ENCODE measurements at places on chromosomes 2 and 18.

- no peak for DNase-seq
Measured at GRCh38 chr2:170824526-170825015, 7.9 kb downstream of the GAD1 start.

DNA sequence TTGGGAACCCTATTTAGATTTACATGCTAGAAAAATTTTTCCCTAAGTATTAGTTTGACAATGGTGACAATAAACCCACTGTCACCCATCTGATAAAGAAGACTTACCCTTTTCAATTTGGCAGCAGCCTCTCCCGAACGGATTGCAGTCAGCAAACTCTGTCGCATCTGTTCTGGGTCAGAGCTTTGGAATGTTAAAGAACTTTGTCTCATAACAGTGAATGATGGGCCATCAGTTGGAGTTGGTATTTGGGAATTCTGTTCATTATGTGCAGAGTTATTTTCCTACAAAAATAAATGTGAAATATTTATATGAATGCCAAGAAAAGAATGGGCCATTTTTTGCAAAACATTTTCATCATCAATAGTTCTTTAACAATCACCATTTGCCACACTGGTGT, 70.8 kb upstream of the GRB14 start:
- DNase-seq, result no peak

DNA sequence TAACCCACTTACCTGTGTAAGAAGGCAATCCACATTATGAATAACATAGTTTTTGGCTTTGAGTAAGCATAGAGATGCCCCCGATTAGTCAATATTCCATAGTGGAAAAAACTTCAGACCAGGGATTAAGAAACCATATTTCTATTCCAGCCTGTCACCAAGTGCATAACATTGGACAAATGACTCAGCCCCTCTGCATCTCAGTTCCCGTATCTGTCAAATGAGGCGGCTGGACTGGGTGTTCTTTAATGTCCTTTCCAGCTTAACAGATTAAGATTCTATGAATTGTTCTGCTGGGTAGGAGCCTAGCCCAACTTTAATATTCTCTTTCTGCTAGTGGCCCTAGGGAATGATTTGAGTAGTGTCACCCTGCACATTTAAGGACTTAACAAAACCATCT, 11.8 kb upstream of the FTCDNL1 start:
- DNase-seq, result no peak

DNA sequence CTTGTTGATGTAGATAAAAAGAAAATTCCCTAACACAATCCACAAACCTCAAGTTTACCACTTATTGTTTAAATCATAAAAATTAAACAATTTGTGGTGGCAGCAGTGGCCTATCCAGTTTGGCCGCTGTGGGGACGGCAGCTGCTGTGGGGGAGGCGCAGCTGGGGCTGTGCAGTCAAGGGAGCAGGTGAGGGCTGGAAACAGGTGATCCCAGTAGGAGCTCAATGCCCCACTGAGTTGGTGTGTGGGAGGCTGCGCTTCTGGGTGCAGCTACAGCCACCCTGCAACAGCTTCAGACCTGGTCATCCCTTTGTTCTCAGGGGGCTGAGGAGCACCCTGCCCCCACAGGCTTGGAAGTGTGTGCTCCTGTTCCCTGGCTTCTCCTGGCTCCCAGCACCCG, 266.0 kb upstream of the FSIP2 start:
- DNase-seq, result no peak

DNA sequence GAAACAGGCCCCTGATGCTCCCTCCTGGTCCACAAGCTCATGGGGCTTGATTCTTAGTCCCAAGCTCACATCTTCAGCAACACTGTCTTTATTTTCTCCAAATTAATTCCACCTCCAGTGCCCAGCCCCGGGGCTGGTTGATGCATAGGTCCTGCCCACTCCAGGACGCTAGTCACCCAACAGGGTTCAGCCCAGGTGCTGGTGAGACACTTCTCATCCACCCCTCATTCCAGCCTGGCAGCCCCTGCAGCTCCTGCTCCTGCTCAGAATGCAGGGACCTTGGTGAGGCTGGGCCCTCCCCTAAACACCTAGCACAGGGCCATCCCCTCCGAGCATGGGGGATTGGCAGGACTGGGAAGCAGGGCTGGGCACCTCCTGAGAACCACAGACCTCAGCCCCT, 25.7 kb downstream of the STEAP3 start:
- DNase-seq, result no peak

GRCh38 chr2:85446296-85447221, 28.0 kb downstream of the SH2D6 start:
- DNase-seq, result no peak

- no peak for DNase-seq
Measured at GRCh38 chr18:11587846-11588245, 21.6 kb upstream of the SLC35G4 start.

- no peak for DNase-seq
Measured at GRCh38 chr2:133581010-133581760, 12.9 kb upstream of the NCKAP5 start.

- DNase-seq, result no peak
Measured at GRCh38 chr18:22841840-22842239, 91.3 kb upstream of the RBBP8 start.

DNA sequence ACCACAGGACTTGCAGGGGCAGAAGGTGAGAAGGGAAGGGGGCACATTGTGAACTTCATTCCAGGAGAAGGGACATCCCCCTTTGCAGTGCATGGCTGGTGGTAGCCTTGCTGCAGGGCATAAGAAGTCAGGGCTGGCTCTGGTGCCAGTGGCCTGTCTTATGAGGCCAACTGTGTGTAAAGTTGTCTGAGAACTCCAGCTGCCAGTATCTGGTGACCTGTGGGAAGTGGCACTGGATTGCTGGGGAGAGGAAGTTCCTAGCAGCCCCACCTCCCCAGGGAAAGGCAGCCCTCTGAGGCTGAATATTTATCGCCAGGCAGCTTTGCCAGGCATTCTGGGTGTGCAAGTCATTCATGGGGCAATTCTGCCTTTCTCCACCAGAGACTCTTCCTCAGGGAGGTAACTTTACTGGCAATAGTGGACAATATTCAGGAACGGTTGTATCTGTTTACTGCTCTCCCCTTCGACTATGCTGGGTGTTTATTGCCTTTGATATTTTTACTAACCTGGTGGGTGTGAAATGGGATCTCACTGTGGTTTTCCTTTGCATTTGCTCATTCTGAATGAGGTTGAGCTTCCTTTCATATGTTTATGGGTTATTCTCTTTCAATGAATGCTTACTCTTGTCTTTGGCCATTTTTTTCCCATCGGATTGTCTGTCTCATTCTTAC, 12.3 kb downstream of the TRPM8 start:
- no peak for DNase-seq

GRCh38 chr2:28997237-28997846, 16.2 kb downstream of the TOGARAM2 start:
- no peak for DNase-seq

DNA sequence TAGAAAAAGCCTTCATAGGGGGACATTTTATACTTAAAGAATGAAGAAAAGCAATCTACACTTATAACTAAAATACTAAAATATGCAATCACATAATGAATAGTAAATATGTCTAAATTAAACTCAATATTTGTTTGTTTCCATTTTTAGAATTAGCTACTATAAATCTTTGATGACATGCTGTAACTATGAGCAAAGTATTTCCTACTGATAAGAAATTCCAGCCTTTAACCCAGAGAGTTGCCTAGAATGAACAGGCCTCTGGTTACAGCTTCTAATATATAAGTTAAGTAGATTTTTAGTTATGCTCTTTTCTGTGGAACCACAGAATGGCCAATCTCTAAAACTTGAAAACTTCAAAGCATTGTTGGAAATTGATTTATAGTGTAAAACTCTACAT, 1465.6 kb upstream of the ZEB2 start:
- DNase-seq, result no peak

GRCh38 chr2:60614319-60614718, 60.9 kb upstream of the BCL11A start:
- no peak for DNase-seq

GRCh38 chr2:47260971-47261370, 105.9 kb upstream of the STPG4 start:
- no peak for DNase-seq

DNA sequence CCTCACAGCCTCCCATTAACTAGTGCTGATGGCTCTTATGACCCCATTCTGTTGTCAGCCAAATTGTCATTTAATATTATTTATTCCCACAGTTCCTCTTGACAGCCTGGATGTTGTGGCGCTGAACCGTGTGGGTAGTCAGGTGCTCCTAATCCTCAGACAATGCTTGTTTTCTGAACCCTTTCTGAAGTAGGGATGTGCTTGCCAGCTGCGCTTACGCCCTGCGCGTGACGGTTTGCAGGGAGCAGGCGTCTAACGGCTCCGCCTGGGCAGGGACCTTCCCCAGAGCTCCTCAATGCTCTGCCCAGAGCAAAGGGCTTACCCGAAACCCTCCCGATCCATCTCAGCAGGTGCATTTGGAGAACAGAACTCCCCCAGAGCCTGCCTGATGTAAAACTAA, 358.2 kb upstream of the MYT1L start:
- no peak for DNase-seq

DNA sequence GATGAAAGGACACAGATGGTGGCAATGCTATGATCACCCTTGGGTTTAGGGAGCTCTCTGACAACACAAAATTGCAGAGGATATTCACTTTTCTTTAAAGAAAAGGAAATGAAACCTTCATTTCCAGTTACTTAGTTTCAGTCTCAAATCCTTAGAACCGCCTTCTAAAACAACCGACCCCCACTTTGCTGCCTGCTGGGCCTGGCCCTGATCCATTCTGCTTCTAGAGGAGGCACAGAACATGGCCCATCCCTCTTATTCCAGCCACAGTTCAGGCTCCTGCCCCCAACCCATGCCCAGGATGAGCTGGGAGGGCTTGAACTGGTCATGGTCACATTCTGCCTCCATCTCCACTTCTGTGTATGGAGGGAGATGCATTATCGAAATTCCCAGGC, 311.6 kb downstream of the EN1 start:
- DNase-seq, result no peak

DNA sequence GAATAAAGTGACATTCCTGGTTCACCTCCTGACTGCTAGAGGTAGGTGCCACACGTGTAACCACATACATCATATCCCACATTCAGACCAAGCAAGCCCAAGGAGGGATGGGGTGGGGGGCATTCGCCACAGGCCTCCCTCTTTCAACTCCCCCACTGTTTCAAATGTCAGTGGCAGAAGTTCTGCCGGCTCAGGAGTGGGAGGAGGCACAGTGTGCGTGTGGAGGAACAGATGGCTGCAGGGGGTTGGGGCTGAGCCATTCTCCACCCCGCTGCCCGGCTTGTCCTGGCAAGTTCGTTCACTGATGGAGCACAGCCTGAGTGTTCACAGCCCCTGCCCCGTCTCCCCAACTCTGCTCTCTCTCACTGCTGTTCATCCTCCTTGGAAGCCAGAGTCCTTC, 75.4 kb upstream of the TANC1 start:
- no peak for DNase-seq

GRCh38 chr2:2243666-2244065, 87.4 kb downstream of the MYT1L start:
- no peak for DNase-seq

GRCh38 chr2:190649035-190649797, at the start of gene NAB1:
NAB1 (plus strand) TSS chr2:190649083; CDS start chr2:190659177, 10,094 bp downstream.
- DNase-seq, result peak; percentile 86

- DNase-seq, result no peak
Measured at GRCh38 chr2:65264821-65265670, 37.4 kb downstream of the ACTR2 start.

DNA sequence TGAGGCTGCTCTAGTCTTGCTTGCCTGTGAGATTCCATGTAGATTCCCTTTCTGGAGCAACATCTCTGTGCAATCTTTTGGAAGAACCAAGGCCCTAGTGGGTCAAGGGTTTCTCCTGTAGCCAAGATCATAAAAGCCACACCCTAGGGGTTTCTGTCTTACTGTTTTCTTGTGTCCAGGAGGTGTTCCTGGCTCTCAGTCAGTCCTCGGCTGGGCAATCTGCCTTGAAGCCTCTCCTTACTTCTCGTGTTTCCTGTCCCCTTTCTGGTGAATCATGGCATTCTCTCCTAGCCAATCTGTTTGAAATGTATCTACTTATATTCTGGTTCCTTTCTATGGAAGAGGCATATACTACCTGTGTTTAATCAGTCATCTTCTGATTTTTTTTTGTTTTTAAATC, 484.8 kb upstream of the UBE2E3 start:
- no peak for DNase-seq

DNA sequence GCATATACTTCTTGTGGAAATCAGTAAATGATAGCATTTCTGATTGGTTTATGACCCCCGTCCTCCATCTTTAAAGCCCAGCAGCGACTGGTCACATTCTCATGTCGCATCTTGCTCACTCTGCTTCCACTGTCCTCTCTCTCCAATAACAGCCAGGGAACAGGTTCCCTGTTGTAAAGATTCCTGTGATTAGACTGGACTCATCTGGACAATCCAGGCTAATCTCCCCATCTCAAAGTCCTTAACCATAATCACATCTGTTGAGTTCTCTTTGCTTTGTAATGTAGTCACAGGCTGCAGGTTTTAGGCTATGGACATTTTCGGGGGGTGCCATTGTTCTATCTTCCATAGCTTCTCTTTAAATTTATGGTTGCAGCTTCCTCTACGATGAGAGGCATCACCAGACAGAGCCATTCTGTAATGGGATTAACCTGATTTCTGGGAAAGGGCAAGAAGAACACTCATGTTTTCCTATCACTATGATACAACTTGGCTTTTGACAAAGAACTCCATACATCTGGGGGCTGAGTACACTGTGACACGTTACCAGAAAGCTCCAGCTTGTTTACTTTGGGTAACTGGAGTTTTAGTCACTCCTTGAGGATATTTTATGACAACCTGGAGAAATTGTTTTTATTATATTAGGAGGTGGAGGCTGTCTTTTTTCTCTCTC, 159.0 kb downstream of the NYAP2 start:
- DNase-seq, result no peak

GRCh38 chr2:193336781-193337180, 1142.0 kb upstream of the TMEFF2 start:
- no peak for DNase-seq

DNA sequence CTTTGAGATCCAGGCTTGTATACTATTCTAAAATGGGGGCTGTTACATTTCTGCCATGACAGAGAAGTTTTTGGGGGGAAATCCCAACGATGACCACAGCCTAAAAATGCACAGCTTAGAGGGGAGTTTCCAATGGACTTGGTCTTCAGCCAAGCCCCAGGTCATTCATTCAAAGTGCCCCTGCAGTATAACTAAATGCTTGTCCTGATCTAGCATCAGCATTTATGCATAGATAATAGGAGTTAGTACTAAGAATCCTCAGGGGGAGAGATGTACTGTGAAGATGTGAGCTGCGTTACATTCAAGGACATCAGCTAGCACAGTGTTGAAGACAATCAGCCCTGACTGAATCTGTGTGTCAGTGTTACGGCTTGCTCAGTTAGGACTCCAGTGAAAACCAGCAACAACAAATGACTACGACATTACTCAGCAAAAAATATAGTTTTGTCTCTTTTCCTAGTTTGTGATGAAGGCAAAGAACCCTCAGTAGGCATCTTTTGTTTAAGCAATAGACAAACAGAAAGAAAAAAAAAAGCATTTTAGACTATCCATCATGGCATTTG, 160.9 kb downstream of the ZEB2 start:
- DNase-seq, result peak; percentile 67
